ENCODE measurements at places on chromosomes 6 and 20.

GRCh38 chr6:130577178-130577919 lies 211.5 kb downstream of the TMEM200A start:
- DNase-seq = no peak

GRCh38 chr6:17391976-17392375 lies 1.4 kb upstream of the CAP2 start:
- DNase-seq = no peak

GRCh38 chr6:117515326-117515725 lies 32.9 kb downstream of the DCBLD1 start:
- DNase-seq = no peak

DNA sequence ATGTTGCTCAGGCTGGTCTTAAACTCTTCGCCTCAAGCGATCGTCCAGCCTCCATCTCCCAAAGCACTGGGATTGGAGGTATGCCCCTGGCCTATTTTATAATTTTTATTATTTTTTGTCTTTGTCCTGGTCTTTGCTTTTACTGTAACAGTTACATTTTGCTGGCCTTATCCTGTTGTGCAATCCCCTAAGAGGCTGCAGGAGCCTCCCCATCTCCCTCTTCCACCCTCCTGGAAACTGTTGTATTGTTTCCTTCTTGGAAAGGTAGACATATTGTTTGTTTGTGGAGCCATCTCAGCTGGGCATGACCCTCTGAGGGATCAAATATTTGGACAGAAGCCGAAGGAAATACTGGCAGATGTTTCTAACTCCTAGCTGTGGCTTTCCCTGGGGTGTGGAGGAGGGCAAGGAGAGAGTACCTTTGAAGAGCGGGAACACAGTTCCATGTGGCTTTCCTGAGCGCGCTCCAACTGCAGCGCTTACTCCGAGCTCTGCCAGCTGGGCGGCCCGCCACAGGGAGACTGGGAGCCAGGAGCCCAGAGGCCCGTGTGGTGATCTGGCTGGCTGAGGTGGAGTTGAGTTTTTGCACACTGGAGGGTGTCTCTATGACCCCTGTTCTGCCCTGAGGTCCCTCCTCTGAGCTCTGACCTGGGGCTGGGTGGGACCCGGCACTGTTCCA lies 4.9 kb downstream of the MAPK13 start:
- no peak for DNase-seq

- DNase-seq = no peak
These were observed 481.9 kb downstream of the C6orf118 start for GRCh38 chr6:164827537-164827936.

- no peak for DNase-seq
These were observed 177.4 kb downstream of the TAF4 start for GRCh38 chr20:61888101-61888865.

GRCh38 chr6:225121-225721 lies 67.1 kb upstream of the DUSP22 start:
- DNase-seq = no peak

DNA sequence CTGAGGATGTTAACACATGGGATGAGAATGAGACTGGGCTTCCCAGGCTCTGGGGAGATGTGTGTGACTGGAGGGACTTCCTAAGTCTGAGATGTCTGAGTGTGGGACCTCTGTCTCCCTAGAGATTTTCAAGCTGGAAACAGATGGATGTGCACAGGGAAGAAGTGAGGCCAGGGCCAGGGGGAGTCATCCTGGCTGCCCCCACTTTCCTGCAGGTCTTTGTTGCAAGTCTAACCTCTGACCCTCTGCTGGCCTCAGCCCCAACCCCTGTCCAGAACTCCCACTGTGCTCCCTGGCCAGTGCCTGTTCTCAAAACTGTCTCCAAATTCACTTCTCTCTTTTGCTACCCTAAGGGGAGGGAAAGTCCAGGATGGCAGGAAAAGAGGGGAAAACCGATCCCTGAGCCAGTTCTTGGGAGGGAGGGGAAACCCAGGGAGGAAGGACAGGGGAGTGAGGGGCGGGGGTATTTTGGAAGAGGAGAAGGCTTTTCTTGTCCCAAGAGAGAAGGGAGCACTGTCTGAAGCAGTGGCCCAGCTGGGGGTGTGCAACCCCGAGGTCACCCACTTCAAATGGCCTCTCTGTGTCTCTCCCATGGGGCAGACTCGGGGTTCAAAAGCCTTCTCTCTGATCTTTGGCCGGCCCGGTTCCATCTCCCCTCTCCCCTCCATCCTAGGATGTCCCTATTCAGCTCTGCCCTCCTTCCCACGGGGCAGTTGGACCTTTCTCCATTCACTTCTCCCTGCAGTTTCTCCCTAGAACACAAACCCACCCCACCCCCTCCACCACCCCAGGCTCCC lies 3.1 kb downstream of the PPP1R18 start:
- DNase-seq = no peak

DNA sequence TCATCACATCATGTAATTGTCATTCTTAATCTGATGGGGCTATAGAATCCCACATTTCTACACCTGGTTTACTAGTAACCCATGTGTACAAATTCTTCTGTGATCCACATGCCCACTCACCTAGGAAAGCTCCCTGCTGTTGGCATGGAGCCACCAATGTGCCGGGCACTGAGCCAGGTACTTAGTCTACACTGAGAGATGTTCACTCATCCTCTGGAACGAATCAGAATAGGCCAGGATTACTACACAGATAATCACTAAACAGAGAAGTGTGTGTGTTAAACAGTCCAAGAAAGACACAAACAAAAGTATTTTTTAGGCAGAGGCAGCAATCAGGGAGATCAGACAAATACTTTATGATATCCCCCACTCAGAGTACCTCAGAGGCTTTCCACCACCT lies 193.2 kb upstream of the VGLL2 start:
- no peak for DNase-seq

DNA sequence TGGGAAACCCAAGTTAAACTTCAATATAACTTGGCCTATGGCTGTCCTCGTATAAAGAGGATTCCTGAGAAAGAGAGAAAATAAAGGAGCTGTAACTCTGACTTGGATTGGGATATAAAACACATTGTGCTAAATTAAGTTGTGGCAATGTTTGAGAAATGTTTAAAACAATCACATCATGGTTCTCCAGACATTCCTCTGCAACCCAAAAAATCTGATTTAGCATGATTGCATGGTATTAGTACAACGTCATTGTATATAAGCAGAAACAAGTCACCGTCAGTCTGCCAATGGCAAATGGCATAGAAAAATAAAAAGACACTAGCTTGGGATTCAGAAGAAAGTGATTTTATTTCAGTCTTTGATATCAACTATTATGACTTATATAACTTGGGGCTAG lies 140.2 kb upstream of the FAM83B start:
- DNase-seq = no peak

GRCh38 chr6:93272211-93272610 lies 147.1 kb downstream of the EPHA7 start:
- no peak for DNase-seq

Data from esophagus squamous epithelium (tissue), 5 donors.